Activated T-cell treated with anti-CD3 and anti-CD28 coated beads, Interleukin-2, amount 50 U/mL, for 72 hours (primary cell): ENCODE measurements at places on chromosomes 7 and 10. TPM values are rescaled to one million over a fixed set of nuclear protein-coding genes. Genes with fewer than 3 reads are reported as not detected.

- DNase-seq = no peak
These were observed 59.4 kb downstream of the MAD1L1 start for GRCh38 chr7:2173189-2173827.

DNA sequence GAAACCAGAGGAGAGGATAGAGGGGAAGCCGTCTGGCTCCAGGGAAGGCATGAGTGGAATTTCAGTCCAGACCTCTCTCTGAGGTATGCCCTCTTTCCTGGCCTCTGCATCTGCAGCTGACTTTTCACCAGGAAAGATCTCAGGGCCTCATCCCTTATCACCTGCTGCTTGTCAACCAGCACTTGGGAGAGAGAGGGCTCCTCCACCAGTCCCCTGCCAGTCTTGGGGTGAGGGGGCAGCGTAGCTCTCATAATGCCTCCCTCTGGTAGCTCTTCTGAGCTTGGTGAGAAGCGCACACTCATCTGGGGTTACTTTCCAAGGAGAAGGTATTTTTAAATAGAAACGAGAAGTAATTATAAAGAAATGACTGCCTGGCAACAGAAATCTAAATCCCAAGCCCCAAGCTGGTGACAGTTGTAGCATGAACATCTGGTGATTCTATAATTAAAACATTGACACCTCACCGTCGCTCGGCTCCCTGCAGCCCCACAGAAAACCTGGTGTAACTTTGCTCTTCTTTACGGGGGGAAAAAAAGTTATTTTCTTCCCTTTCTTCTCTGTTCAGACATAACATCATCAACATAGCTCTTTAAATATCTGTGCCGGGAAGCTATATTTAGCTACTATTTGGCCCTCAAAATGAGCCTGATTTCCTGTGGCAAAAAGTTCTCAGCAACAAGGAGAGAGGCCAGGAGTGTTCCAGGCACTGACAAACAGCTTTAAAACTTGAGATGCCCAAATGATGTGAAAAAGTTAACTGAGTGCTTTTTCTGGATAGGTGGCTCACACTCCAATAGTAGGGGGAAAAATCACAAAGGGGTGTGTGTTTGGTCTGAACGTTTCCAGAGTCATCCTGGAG lies 26.9 kb downstream of the HIP1 start:
- no peak for DNase-seq

DNA sequence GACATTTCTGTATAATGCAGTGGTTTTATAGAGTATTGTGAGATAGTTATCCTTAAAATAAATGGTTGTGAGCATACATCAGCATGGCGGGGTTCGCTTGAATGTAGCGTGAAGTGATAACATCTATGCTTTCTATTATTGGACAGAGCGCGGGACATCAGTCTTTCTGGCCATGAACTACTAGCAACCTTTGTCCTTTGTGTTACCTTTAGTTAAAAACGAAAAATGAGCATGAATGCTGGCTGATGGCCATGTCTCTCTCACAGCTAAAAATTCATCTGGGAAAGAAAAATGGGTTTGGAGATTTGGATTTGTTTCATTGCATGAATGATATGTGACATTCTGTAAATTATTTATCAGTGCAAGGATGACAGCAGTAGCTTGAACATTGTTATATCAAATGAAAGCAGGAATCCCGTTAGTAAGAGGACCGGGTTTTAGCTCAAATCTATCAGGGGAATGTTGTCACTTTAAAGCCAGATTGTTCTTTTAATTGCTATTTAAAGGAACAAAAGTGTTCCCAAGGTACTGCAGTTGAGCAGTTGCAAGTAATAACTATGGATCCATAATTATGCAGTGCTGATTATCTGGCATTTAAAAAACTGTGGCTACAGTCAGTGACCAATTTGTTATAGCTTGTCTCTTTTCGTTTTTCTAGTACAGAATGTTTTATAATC lies 131.0 kb downstream of the KAT6B start:
- DNase-seq = no peak

DNA sequence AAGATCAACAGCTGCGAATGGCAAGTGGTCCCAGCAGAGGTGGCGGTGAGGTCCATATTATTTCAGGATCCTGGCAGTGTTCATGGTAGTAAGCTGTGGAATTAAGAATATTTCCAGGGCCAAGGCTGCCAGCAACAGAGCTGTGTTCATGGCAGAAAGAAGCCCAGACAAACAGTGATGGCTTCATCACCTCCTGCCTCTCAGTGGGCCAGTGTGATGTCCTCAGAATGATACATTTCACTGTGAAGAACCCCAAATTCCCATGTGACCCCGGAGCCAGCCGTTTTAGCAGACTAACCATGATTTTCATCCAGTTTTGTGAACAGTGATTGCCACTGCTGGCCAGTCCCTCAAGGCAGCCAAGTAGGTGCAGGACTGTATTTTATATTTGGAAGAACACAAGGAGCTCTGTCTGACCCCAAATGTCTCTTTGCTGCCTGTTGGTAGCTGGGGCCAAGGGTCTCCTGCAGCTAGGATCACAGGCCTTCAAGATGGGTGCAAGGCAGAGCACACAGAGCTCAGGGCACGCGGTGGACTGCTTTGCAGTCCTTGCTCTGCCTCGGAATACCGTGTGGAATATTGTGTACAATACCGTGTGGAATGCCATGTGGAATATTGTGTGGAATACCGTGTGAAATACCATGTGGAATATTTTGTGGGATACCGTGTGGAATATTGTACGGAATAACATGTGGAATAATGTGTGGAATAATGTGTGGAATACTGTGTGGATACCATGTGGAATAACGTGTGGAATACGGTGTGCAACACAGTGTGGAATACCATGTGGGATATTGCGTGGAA lies 132.3 kb upstream of the CHST15 start:
- peak; percentile 77 for DNase-seq

DNA sequence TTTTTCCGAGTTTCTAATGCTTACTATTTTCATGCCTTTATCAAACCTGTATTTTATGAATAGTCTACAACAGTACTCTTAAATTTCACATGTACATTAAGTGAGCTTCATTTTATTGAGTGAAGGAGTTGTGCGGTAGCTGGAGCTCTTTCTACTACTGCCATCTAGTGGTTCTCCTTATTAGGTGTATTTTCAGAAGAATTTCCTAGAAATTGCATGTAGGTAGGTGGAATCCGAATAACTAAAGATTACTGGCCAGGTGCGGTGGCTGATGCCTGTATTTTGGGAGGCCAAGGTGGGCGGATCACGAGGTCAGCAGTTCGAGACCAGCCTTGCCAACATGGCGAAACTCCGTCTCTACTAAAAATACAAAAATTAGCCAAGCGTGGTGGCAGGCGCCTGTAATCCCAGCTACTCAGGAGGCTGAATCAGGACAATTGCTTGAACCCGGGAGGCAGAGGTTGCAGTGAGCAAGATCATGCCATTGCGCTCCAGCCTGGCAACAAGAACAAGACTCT lies 38.3 kb downstream of the LRRC72 start:
- peak; percentile 6 for DNase-seq

GRCh38 chr7:101468546-101469275 lies 106.0 kb downstream of the COL26A1 start:
- no peak for DNase-seq

GRCh38 chr10:107859065-107859464 lies 694.6 kb upstream of the SORCS1 start:
- DNase-seq = no peak

DNA sequence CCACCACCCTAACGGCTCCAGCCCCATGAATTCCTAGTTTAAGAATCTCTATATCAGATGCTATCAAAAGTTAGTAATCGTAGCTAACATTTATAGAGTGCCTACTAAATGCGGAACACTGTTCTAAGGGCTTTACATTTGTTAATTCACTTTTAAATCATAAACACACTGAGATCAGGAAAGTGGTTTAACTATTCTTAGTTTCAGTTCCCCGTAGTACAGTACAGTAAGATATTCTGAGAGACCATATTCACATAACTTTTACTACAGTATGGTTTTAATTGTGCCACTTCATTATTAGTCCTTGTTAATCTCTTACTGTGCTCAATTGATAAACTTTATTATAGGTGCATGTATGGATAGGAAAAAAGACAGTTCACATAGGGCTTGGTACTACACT lies 22.5 kb downstream of the SYPL1 start:
- no peak for DNase-seq

DNA sequence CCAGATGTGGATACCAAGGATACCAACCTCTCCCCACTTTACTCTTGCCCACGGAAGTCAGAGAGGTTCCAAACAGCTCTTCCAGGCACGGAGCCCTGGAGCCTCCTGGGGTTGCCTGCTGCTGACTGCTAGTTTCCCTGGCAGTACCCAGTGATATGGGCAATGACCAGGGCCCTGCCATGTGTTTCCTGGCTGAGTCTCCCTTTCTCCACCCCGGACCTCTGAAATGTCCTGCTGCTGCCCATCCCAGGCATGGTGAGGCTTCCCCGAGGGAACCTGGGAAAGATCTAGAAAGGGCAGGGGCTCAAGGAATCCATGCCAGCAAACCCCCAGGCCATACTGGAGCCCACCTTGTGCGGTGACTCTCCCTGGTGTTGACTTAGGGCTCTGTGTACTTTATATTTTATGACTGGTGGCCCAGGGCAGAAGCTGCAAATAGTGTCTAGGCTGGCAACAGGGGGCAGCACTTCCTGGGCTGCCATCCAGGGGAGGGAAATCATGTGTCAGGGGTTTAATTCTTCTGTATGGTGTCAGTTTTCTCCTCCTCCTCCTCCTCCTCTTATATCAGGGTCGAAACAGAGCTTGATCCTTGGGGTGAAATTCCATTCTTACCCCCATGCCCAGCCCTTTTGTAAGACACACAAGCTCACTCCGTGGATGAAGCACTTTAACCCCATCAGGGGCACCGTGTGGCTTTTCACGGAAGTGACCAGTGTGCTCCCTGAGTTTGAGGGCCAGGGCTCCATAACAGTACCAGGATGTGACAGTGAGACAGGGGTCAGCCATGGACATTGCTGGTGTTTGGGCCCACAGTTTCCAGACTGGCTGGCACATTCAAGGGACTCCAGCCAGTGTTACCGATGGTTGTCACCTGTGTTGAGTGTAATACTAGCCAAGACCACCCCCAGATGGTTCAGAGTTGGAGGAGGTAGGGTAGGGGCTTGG lies 62.4 kb upstream of the GDF10 start:
- DNase-seq = no peak

DNA sequence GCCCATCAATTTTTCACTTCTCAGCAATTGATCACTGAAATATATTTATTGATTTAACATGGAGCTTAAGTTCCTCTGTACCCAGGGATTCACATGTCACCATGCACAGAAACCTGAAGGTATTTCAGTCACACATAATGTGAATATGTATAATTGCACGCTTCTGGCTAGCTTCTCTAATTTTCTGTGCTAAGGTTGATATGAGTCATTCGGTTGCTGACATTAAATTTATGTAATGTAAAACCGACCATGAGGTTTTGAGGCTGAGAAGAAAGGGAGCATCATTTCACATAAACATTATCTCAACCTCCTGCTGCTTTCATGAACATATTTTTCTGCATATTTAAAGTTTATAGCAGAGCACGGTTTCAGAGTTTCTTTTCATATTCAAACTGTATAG lies 381.0 kb upstream of the TPK1 start:
- no peak for DNase-seq

- DNase-seq = peak; percentile 81
These were observed 19.6 kb upstream of the CFAP46 start for GRCh38 chr10:132961787-132962622.

FAM221A gene
- total RNA-seq = 10.1 TPM

DPY19L1 gene
- total RNA-seq = 14.6 TPM

TACR2 gene
- total RNA-seq = not detected

SPAM1 gene
- total RNA-seq = not detected

AZGP1 gene
- not detected for total RNA-seq
